ENCODE measurements at places on chromosomes 16 and 17.

- no peak for DNase-seq
These were observed 83.6 kb downstream of the SDK2 start for GRCh38 chr17:73560661-73561060.

- DNase-seq = no peak
These were observed 287.7 kb downstream of the FOXL1 start for GRCh38 chr16:86865851-86866662.

GRCh38 chr17:50311112-50311460 is 34.8 kb upstream of the XYLT2 start:
- DNase-seq = no peak

- DNase-seq = no peak
These were observed 41.7 kb downstream of the DNAH17 start for GRCh38 chr17:78535273-78536197.

DNA sequence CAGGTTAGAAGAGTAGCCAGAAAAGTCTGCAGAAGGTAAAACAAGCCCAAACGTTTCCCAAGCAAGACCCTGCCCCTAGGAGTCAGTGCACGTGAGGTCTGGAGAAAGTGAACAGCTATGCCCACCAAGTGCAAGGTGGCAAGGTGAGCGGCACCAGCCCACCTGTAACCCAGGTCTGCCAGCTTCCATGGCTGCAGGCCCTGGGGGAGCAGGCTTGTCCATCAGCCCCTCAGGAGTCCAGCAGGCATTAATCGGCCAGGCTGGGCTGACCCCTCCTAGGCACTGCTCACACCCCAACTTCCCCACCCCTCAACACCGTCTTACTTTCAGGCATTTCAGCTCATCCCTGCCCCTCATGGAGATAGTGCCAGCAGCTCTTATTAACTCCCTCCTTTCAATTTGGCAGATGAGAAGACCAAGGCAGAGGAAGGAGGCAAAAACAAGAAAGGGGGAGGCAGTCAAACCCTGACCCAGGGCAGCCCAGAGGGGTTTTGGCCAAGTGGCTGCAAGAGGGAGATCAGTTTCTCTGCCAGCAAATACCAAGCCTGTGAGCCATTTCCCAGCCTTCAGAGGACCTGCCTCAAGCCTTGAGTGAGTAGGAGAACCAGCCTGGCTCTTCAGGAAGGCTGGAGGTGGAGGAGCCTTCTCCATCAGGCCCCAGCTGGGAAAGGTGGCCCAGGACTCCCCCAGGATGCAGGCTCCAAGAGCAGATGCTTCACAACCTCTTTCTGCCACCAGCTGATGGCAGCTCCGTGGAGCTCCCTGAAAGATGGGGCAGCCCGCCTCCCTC is 14.7 kb downstream of the BEAN1 start:
- no peak for DNase-seq

GRCh38 chr17:68801335-68802247 is 153.6 kb downstream of the ABCA8 start:
- DNase-seq = no peak

DNA sequence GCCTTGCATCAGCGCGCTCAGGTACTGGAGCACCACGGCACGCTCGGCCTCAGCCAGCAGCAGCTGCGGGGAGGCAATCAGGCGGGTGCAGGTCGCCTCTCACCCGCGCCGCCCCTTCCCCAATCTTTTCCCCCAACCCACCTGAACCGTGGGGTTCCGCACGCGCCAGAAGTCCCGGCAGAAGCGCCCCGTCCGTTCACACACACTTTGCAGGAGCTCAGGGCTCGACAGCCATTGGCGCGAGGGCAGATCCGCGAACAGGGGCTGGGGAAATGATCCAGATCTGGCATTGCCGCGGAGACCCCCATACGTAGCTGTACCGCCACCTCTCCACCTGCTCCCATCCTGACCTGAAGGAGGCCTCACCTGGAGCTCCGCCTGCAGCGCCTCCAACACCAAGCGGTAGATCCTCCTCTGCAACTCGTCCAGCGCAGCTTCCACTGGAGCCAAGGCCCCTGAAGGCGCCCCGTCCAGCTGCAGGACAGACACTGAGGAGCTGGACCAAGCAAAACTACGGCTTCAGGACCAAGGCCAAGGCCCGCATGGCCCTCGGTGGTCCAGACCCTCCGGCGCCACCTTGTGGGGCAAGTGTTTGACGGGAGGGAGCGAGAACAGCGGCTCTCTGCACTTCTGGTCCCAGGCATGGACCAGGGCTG is 1.4 kb upstream of the MATCAP1 start:
- DNase-seq = peak; percentile 88

DNA sequence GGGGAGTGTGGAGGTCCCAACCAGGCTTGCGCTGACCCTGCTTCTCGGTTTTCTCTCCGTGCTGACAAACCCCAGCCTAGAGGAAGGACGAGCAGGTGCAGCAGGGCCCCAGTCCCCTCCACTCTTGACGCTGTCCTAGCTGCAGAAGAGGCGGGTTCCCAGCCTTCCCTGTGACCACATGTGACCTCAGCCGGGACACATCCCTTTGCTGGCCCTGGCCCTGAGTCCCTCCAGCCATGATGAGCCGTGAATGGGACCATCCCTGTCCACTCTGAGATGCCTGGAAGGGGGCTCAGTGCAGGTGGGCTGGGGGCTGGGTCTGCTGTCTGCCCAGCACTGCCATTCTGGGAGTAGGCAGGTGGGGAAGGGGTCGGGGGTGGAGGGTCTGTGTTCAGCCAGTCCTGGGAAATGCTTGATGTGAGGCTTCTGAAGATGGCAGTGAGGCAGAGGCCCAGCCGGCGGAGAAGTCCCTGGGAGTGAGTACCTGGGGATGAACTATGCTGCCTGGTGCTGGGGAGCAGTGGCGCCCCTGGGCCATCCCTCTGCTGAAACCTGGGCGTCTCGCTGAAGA is 1.9 kb upstream of the TUBB3 start:
- no peak for DNase-seq

- DNase-seq = no peak
These were observed 34.1 kb upstream of the ELAC2 start for GRCh38 chr17:13051915-13052314.

DNA sequence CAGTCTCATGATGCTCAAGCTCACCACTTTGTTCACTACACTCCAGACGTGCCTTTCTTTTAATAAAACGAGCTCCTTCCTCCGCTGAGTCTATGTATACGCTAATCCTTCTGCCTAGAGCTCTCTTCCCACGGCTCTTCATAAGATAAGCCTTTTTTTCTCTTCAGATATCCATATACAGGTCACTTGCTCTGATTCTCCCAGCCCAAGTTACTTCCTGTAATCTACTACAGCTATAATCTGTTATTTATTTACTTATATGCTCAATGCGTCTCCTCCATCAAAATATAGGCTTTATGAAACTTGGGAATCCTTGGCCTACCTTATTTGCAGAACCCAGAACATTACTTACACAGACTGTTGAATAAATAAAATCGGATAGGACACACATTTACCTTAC is 17.4 kb downstream of the C16orf87 start:
- DNase-seq = no peak

DNA sequence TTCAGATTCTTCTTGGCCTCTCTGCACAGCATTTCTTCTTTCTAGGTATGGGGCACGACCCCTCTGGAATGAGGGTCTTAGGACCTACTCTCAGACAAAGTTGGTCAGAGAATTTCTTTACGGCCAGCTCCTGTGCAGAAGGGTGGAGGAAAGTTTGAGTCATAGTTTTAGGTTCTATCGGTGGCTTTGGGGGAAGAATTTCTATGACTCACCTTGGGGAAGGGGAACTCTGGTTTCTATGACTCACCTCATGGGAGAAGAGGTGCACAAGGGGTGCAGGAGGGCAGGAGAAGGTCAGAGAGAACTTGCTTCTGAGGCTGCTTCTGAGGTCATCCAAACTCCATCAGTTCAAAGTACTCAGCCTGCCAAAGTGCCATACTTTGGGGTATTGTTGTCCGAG is 2.5 kb upstream of the ABCC12 start:
- peak; percentile 73 for DNase-seq

GRCh38 chr16:86756882-86757703 is 178.7 kb downstream of the FOXL1 start:
- no peak for DNase-seq

DNA sequence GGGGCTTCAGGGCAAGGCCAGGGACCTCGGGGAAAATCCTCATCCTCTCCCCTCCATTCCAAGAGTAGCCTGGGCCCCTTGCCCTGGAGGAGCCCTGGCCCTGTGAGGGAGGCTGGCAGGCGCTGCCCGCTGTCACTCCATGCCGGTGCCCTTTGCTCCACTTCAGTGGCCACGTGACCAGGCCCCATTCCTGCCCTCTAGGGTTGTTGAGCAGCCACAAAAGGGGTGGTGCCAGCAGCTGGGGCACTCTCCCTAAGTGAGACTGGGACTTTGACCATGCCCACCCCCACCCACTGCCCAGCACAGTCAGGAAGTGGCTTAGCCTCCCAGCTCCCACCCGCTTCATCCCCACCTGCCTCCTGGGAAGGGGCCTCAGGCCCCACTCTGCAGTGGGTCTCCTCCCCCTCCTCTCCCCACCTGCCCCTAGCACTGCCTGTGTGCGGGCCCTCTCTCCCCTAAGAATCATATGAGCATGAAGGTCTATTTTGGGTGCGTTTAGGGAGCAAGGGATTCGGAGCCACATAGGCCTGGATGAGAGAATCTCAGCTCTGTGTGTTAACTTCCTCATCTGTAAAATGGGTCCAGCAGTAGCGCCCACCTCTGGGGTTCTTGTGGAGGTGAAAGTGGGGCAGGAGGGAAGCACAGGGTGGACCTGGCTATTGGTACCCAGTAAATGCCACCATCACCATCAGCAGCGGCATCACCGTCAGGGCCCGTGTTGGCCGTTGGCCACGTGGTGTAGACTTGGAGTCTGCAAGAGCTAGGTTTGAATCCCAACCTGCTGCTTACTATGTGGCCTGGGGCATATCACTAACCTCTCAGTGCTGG is 7.2 kb downstream of the PDK2 start:
- no peak for DNase-seq

- DNase-seq = no peak
These were observed 12.3 kb downstream of the KDM8 start for GRCh38 chr16:27215660-27216059.

DNA sequence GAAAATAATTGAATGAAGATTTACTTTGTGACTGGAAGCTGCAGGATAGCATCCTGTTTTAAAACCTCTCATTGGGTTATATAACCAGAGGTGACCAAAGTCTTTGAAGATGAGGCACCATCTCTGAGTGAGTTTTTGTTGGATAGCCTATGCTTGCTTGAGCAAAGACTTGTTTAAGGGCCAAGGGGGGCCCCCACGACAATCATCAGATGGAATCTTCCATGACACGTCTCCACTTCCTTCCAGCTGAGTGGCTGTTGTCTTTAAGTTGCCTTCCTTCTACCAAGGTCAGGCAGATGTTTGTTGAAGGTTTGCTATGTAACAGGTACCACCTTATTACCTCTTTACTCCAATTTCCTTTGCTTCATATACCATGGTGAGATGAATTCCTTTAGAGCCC is 188.8 kb downstream of the PRKCA start:
- no peak for DNase-seq

DNA sequence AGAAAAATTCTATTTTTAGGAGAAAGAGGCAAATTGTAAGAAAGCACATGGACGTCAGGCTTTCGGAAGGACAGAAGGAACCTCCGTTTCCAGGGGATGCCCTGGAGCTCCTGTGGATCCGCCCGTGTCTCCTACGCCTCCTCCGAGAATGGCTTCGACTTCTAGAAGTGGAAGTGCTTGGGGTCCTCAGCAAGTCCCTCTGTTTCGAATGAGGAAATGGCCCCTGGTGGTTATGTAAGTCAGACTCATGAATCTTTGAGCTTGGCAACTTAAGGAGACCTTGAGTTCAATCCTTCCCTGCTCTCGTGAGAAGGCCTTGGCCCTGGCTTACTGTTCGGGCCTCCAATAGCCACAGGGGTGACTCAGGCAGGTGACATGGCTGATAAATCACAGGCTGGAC is 38.9 kb downstream of the COX4I1 start:
- DNase-seq = no peak

- DNase-seq = no peak
These were observed 15.7 kb downstream of the C16orf74 start for GRCh38 chr16:85735225-85735635.

DNA sequence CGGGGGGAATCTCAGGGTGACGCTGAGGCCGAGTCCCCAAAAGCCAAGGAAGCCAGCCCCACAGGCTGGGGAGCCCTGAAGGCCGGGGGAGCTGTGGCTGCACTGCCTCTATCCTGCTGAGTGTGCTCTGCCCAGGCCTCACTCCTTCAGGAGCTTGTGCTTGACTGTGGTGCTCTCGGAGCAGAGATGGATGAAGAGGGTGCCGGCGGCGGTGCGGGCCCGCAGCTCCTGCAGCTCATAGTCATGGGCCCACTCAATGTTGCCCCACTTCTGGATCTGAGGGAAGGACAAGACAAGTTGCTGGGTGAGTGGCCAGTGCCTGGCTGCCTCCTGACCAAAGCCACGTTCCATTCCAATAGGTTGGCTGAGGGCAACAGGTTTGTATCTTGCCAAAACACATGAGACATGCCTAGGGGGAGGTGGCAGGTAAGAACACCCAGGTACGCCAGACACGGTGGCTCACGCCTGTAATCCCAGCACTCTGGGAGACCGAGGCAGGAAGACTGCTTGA is 20.5 kb downstream of the ATPAF2 start:
- no peak for DNase-seq

DNA sequence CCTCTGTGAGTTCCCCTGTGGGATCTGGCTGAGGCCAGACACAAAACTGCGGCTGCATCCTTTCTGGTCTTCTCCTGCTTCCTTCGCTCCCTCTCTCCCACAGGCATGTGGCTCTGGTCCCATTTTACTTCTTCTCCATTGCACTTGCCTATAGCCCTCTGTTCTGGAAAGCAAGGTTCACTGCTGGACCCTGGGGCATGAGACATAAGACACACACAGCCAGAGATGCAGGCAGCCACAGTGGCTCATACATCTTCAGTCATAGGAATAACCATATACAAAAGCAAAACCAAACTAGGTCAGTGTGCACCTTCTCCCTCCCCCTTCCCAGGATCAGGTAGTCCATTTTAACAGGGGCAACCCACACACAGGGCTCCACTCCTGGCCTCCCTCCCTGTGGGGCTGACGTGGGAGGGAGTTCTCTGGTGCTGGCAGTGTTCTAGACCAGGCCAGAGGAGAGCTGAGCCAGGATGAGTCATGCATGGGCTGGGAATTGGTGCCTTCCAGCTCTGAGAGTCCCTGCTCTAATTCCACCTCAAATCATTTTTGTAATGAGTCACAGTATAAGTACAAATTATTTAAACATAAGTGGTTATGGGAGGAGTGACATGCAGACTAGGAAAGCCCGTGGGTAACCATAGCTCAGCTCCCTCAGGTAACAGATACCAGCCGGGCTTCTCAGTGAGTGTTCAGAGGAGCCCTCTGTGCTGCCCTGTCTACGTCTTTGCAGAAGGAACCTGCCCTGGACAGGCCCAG is 58.0 kb downstream of the ASIC2 start:
- DNase-seq = peak; percentile 82

DNA sequence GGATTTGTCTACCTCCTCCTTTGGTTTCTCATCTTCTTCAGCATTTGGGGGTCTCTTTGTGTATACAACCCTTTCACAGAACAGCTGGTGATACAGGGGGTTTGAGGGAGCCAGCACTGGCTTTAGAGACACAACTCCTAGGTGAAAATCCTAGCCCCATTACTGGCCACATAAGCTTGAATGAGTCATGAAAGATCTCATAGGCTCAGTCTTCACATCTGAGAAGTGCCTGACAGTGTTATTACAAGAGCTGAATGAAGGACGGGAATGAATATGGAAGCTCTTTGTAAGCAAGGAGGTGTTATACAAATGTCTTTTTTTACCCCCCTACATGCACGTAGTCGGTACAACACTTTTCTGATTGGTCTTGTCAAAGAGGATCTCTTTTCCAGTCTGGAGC is 1.7 kb upstream of the B4GALNT2 start:
- DNase-seq = no peak

Measured in HCEC 1CT (cell line).